ENCODE measurements at places on chromosomes 13 and 19.

DNA sequence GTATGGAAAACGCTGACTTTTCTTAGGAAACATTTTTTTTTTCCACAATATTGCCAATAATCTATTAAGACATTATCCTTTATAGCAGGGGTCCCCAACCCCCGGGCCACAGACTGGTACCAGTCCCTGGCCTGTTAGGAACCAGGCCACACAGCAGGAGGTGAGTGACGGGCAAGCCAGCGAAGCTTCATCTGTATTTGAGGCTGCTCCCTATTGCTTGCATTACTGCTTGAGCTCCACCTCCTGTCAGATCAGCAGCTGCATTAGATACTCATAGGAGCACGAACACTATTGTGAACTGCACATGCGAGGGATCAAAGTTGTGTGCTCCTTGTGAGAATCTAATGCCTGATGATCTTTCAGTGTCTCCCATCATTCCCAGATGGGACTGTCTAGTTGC is 793.7 kb downstream of the SLITRK5 start:
- DNase-seq: no peak

DNA sequence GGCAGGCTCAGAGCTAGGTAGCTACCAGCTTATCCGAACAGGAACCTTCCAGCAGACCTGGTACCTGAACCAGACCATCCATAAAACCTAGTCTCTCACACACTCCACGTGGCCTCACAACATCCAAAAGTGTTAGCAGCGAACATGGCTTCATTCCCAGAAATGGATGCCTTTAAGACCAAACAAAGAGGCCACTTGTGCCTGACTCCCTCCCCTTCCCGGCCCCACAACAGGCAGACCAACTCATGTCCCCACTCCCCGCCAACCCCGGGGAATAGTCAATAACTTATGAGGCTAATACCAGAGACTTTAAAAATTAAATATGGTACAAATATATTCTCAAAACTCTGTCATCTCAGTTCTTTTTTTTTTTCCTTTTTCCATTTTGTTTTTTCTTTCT is 46.2 kb downstream of the ZNF557 start:
- DNase-seq: no peak

DNA sequence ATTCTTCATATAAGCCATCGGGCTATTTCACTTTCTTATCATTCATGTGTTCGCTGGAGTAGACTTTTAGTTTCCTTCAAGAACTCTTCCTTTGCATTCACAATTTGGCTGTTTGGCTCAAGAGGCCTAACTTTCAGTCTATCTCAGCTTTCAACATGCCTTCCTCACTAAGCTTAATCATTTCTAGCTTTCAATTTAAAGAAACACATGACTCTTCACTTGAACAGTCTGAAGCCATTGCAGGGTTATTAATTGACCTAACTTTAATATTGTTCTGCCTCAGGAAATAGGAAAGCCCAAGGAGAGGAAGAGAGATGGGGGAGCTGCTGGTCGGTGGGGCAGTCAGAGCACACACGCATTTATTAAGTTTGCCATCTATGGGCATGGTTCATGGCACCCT is 158.1 kb downstream of the SUCLA2 start:
- no peak for DNase-seq

GRCh38 chr13:45206340-45206739 is 5.5 kb upstream of the KCTD4 start:
- no peak for DNase-seq

GRCh38 chr13:107907065-107907805 is 308.1 kb downstream of the LIG4 start:
- no peak for DNase-seq

DNA sequence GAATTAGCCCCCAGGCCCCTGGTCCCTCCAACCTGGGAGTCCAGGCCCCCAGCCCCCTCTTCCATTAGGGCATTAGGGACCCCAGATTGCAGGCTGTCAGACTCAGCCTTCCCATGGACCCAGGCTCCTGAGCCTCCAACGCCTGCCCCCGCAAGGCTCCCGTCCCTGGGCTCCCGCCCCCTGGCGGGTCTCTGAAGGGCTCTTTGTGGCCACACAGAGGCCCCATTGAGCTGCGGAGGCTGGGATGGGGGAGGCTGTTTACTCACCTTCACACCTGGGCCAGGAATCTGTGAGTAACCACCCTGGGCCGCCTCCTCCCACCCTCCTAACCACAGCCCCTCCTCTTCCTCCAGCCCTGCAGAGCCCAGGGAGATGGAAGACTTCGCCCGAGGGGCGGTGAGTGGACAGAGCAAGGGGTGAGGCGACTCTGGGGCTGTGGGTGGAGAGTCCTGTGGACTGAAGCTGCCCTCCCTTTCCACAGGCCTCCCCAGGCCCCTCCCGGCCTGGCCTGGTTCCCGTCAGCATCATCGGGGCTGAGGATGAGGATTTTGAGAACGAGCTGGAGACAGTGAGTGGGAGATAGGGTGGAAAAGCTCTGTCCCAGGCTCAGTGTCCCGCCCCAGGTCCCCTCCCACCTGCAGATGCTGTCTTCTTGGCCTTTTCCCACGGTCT is 4.9 kb downstream of the ARHGEF1 start:
- DNase-seq: no peak

DNA sequence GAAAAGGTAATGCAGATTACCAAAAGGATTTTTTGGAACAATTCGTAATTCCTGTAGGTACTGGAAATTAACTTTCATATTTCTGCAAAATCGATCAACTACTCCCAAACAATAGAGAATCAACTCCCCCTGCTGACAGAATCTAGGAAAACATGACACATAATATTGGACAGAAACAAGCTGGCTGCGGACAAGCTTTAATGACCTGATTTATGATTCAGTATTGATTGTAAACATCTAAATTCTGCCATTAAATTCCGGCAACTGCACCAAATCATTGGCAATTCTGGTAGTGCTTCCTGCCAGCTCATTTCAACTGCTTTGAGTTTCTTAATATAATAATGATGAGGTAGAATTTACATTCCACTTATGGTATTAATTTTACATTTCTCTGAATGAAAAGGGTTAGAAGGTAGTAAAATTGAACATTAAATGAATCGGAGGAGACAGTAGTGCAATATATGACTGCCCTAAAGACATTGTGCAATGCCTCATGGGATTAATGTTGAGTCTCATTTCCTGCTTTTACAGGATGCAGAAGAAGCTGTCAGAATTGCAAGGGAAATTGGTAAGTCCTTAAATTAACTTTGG is 146.5 kb downstream of the PCCA start:
- peak; percentile 70 for DNase-seq

- DNase-seq: no peak
Observed at GRCh38 chr13:84080748-84081530, 198.7 kb upstream of the SLITRK1 start.

DNA sequence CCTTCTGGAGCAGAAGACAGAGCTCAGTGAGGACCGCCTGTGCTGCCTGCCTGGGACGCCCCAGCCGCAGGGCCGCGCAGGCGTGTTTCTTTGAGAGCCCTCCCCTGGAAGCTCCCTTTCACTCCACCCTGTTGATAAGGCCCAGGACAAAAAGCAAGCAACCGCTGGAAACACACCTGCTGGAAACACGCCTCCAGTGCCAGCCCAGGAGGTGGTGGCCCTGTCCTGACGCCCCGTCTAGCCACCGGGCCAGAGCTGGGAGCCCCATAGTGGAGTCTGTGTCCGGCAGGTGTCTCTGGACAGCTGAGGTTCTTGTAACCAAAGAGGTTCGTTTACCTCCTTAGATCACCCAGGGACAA is 173.8 kb downstream of the KATNAL1 start:
- no peak for DNase-seq

GRCh38 chr13:98966019-98966418 is 11.8 kb downstream of the DOCK9 start:
- DNase-seq: no peak

DNA sequence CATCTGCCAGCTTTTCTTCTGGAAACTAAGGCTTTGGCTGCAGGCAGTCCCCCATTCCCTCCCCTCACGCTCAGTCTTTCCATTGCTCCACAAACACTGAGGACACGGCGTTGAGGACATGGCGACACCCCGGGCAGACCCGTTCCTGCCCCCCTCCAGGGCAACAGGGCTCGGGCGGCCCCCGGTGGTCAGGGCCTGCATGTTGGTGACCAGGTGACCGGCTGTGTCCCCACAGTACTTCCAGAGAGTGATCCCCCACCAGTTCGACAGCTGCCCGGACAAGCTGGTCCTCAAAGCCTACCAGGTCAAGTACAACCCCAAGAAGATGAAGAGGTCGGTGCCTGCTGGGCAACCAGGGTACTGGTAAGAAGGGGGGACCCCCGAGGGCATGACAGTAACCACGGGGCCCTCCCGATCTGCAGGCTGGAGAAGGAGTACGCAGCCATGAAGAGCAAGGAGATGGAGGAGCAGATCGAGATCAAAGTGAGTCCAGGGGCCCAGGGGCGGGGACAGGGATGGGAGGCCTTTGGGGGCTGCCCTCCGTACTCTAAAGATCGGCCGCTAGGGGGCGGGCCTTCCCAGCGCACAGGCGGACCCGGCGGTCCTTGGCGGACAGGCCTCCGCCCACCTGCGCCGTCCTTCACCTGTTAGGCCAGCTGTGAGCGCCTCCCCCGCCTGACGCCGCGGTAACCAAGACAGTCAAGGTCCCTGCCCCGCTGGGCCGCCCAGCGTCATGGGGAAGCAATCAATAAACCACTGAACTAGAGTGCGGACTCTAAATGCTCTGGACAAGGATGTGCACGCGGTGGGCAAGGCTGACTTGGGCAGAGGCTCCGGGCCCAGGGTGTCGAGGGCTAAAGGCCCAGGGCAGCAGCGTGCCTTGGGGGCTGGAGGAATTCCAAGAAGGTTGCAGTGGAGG is 21.1 kb downstream of the PRR36 start:
- DNase-seq: peak; percentile 36

DNA sequence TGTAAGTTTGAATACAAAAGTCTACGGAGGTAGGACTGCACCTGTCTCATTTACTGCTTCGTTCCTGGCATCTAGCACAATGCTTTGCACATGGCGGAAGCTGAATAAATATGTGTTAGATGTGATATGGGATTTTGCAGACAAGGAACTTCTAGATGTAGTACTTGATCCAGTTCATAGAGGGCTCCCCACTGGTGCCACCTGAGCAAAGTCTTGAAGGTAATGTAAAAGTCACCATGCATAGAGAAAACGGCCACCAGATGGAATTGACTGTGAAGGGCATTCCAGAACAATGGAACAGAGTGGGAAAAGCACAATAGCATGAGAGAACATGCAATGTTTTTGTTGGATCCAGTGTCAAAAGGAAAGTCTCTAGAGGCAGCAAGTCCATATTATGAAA is 209.3 kb downstream of the HS6ST3 start:
- no peak for DNase-seq

- DNase-seq: no peak
Observed at GRCh38 chr19:55119053-55119452, 1.6 kb upstream of the PPP1R12C start.

- DNase-seq: no peak
Observed at GRCh38 chr19:36514012-36514612, 14.0 kb downstream of the ZNF260 start.

GRCh38 chr13:73036566-73036965 is 22.2 kb upstream of the KLF5 start:
- no peak for DNase-seq

- DNase-seq: no peak
Observed at GRCh38 chr19:17200408-17201079, 14.6 kb upstream of the USE1 start.

- no peak for DNase-seq
Observed at GRCh38 chr19:3548606-3549005, 8.8 kb downstream of the MFSD12 start.

DNA sequence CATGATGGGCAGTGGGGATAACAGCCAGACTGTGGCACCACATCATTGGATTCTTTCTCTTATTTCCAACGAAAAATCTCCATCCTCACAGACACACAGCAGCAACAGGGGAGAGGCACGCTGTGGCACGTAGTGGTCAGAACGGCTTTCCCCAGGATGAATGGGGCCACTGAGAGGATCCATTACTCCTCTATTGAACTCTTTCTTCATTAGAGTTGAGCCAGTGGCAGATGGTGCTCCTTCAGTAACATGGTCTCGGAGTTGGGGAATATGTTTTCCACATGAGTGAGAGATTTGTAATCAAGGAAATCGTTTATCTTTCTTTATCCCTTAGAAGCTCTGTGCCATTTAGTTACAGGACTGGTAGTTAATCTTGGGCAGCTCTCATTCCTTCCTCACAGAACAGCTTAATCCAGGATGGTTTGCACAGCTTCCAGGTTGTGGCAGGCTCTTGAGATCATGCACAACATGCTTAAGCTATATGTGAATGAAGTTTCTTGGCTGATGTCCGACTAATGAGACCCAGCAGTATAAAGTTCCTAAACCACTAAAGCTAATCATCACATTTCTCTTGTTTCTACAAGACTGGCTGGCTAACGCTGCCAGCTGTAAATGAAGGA is 180.5 kb upstream of the SLC10A2 start:
- no peak for DNase-seq

- DNase-seq: no peak
Observed at GRCh38 chr19:5119297-5119998, 150.5 kb downstream of the KDM4B start.

DNA sequence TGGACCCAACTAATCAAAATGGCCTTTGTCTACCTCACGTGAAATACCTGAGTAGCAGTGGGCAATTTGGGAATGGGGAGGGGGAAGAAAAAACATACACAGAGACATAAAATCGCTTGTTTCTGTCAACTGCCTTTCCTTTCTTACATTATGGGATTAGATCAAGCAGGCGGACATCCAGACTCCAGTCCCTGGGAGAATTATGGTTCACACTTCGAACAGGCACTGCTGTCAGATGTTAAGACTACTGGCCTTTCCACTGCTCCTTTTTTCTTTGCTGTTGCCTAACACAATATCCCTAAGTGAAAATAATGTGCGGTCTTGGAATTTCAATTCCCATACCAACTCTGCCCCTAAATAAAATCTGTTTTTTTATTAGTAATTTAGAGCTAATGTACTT is 1719.7 kb upstream of the SLC10A2 start:
- no peak for DNase-seq

DNA sequence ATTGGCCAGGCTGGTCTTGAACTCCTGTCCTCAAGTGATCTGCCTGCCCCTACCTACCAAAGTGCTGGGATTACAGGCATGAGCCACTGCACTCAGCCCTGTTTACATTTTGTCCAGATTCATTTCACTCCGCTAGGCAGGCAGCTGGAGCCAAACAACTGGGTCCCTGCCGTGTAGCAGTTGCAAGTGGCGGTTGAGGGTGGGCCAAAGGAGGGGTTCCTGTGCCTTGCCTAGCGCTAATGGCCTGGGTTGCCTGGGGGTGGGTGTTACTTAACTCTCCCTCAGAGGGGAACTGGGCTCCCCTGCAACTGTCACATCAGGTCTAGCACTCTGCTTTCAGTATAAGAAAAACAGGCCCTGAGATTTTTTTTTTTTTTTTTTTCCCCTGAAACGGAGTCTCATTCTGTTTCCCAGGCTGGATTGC is 7.4 kb downstream of the ACP5 start:
- DNase-seq: no peak

DNA sequence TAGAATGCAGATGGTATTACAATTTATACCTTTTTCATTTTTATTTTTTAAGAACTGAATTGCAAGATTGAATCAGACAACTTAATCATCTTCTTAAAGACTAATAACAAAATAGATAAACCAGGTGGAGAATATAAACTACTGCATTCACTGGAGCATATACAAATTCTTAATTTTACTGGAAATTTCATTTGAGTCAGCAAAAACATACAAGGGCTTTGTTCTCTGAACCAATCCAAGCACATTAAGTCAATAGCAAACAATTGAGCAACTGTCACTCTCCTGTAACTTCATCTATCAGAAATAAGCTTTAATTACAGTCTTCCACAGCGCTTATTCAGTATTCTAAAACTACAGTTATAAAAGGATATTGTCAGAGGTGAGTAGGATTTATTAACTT is 167.4 kb upstream of the OBI1 start:
- DNase-seq: no peak

GRCh38 chr19:16594131-16594586 is 21.9 kb upstream of the SLC35E1 start:
- DNase-seq: no peak
